ENCODE measurements at places on chromosomes 3 and 15.
A peak's percentile ranks its signal among the peaks of the same experiment; 100 is the strongest.

GRCh38 chr15:78103406-78104118 is 11.2 kb downstream of the SH2D7 start:
- DNase-seq, result no peak

GRCh38 chr3:180290300-180290699 is 253.6 kb upstream of the PEX5L start:
- DNase-seq, result no peak

DNA sequence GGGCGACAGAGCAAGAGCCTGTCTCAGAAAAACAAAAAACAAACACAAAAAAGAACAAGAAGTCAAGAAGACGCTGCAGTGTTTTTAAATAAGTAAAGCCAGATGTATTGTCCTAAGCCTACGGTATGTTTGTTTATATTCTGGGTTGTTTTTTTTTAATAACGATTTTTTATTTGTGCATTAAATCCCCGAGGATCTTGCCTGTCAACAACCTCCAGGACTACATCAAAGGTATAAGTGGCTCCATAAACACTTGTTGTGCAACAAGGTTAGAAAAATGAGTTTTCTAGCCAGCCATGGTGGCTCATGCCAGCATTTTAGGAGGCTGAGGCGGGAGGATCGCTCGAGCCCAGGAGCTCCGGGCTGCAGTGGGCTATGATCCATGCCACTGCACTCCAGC is 26.1 kb downstream of the ITGB5 start:
- no peak for DNase-seq

DNA sequence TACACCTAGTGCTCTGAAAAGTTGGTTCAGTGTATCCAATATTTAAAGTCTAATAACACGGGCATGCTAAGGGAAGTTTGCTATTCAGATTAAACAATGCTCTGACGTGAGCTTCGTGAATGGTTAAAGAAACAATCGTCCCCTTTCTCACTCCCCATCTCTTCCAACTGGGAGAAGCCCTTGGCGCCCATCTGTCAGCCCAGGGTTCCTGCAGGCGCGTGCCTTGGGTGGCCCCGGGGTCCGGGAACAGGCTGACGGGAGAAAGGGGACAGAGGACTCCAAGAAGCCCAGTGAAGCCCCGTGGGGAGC is 413 bp downstream of the SEC22C start:
- DNase-seq, result no peak

DNA sequence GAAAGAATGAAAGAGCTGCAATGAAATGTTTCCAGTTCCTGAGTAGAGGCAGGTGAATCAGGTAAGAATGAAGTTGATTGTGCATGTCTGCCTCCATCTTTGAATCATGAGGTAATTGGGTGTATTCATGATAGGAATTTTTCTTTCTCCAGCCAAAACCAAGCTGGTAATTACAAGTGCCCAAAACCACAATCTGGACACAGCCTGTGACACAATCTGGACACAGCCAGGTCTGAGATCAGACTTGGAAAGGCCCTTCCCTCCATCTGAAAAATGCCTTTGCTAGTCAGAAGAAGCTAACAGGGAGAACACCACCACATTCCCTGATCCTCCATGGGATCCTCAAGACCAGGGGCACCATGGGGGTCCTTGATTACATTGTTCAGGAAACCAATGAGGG is 338.5 kb upstream of the THBS1 start:
- no peak for DNase-seq

- no peak for DNase-seq
Measured at GRCh38 chr3:4581920-4582611, 88.9 kb downstream of the ITPR1 start.

DNA sequence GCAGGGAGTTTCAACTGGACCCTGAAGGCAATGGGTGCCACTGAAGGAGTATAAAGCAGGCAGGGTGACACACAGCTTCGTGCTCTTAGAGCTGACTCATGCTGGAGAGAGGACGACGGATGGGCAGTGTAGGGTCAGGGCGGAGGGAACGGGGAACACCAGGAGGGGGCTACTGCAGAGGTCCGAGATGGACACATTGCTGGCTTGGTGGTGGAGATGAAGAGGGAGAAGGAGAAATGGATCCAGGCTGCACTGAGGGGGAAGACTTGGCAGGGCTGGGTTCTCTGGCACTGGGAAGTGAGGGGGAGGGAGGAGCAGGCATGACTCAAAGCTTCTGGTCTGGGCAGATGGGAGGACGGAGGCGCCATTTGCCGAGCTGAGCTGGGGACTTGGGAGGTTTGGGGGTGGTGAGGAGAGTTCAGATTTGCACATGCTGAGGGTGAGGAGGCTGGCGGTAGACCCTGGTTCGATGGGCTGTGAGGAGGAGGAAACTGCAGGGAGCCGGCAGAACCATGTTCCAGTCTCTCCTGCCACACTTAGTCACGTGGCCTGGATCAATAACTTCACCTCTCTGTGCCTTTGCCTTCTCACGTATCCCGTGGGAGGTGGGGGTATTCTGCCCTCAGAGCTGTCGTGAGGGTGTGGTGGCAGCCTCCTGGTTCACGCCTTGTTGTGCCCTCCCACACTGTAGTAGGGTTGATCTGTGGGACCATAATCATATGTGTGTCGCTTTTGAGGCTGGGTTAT is 4.6 kb upstream of the KCTD6 start:
- DNase-seq, result no peak

- no peak for DNase-seq
Measured at GRCh38 chr3:100811779-100812507, 102.6 kb downstream of the TFG start.

DNA sequence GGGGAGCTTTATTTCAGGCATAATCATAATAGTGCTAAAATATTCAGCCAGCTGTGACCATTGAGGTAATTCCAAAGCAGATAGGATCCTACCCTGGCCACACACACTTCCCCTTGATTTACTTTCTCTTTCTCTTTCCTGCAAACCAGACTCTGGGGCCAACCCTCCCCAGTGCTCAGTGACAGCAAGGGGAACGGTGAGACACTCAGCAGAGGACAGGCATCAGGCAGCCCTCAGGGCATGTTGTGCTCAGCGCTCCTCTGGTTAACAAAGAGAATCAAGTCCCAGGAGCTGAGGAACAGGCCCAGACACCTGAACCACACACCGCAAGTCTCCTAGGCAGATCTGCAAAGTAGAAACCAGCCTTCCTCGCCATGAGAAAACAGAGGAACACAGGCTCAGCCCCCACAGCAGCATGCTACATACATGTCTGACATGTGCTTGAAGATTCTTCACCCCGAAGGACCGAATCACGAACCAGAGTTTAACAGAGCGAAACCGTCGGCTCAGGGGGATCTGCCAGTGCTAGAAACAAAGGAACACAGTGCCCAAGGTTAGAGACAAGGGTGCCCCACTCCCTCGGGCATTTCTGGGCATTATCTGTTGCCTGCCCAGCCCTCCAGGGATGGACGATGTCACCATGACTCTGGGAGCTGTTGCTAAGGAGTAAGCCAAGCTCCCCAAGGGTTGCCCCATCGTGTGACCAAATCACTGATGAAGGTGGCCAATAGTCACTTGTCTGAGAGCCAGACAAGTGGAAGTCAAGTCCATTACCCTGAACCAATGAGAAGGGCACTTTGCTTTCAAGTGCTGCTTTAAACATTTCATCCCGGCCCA is 17.5 kb downstream of the HDC start:
- peak; percentile 78 for DNase-seq

Data from vagina (tissue), 2 donors.